ENCODE measurements at places on chromosomes 12 and 14. TPM values are rescaled to one million over a fixed set of nuclear protein-coding genes. Genes with fewer than 3 reads are reported as not detected.

The CMA1 gene
- total RNA-seq = not detected

The NFATC4 gene
- 15.6 TPM for total RNA-seq

The BCAT1 gene
- total RNA-seq = 683 TPM

The SLC25A47 gene
- not detected for total RNA-seq

The MIP gene
- total RNA-seq = not detected

All from IMR-90 (cell line).